Tibial nerve (tissue), 4 donors: ENCODE measurements at places on chromosomes 5 and 9. TPM values are rescaled to one million over a fixed set of nuclear protein-coding genes. Genes with fewer than 3 reads are reported as not detected.
A peak's percentile ranks its signal among the peaks of the same experiment; 100 is the strongest.

GRCh38 chr5:146538432-146538831 is 22.4 kb upstream of the GPR151 start:
- no peak for DNase-seq

IFNA13 gene
- total RNA-seq, result not detected

DNA sequence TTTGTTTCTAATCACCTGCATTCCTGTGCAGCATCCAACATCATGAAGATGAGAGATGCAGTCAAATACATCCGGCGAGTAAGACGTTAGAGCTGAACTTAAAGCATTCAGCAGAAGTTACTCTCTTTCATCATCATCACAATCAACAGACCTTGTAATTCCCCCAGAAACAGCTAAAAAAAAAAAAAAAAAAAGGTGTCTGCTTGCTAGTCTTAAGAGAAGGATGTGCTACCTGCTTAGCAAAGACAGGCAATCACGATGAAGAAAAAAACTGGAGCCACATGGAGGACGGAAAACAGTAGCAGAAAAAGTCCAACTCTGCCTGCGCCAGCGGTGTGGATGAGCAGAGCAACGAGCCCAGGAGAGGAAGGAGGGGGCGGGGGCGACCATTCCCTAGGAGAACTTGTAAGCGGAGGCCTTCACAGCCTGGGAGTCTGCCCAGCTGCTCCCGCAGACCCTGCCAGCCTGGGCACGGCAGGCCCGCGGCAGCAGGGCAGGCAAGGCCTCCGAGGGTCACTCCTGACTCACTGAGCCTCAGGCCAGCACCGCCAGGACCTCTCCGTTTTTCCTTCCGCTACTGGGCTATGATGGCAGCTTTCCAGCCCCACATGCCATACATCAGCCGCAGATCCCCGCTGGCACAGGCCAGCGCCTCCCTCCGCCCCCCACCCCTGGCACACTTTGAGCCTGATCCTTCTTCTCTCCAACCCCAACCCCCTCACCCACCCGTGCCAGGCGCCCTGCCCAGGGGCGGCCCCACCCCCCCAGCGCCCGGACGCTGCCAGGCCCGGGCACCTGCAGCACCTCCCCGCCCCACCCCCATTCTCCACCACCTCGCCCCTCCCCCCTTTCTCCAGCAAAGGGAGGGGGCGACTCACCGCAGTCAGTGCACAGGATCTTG is 1.4 kb downstream of the NRG2 start:
- DNase-seq, result peak; percentile 22

ANKRA2 gene
- 40.4 TPM for total RNA-seq

DNA sequence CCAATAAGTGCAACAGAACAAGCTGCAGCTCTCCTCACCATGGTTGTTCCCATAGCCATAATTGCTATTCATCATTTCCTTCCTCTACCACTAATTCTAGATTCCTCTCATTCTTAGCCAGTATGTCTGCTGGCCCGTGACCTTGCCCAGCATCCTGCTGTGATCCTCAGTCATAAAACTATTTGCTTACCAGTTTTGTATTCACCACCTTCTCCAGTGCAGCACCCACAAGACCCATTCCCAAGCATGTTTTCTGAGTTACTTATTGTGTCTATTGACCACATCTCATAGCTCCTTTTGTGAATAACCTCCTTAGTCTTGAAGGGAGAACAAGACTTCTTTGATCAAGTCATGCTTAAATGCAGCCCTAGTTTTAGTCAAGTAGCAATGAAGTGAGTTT is 488.0 kb upstream of the CTNND2 start:
- no peak for DNase-seq

DNA sequence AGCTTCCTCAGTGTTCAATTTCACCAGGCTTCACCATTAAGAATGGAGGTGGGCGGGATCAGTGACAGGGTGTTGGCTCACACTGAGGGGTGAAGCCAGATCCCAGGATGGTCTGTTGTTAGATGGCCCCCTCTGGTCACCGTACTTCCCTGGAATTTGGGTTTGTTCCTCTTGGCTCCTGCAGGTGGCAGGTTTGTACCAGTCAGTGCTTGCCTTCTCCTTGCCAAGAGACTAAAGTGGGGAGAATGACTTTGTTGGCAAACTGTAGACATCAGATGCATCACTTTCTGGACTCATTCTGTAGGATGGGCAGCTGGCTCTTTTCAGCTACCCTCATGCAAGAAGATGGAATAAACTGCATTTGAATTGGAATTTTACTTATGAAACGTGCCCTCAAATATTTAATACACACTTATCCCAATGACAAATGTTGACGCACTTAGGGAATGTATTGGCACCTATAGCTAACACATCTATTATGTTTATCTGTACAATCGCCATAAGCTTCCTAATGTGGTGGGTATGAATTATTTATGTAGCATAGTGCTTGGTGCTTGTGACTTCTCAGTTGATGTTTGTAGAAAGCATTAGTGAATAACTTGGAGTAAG is 31.4 kb upstream of the ANKRD55 start:
- DNase-seq, result no peak

DNA sequence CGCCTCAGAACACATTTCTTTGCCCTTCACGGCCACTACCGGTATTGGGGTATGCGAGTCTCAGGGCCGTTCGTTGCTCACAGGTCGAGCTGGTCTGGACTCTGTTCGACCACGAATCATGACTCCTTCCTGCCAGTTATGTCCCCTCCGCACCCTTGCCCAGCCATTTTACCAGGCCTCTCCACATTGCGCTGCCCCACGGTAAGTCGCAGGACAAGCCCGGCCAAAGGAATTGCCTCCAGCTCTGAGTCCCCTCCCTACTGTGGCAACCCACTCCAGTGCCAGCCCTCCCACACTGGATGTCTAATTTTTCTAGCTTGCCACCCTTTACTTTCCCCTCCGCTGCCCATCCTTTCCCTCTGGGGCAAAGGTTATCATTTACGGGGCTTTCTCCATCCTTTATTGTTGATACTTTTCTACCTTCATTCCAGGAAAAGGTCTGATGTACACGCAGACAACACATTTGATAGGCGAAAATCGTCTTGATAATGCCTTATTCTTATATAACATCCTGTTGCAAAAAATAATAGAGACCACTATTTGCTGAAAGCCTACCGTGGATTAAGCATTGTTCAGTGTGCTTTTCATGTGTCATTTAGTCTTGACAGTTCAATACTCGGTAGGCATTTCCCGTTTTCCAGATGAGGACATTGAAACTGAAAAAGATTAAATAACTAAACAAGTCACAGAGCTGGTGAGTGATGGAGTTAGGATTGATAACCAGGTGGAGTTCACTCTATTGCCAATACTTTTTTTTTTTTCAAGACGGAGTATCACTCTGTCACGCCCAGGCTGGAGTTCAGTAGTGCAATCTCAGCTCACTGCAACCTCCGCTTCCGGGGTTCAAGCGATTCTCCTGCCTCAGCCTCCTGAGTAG is 958 bp upstream of the HSPA5 start:
- no peak for DNase-seq

DNA sequence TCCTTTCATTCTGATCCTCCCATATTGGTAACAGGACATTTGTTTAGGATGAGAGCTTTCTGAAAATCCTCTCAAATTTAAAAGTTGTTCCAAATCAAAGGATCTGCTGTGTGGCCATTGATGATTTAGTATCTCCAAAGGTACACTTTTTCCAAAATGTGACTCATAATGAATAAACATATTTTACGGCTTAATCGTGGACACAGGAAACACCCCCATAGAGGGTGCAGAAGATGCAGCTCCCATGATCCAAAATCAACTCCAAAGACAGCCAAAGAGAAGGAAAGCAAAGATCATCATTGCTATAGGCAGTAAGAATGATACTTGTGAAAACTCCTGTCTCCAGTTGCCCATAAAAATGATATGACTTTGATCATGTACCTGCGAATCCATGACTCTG is 239.7 kb downstream of the PIK3R1 start:
- no peak for DNase-seq

DNA sequence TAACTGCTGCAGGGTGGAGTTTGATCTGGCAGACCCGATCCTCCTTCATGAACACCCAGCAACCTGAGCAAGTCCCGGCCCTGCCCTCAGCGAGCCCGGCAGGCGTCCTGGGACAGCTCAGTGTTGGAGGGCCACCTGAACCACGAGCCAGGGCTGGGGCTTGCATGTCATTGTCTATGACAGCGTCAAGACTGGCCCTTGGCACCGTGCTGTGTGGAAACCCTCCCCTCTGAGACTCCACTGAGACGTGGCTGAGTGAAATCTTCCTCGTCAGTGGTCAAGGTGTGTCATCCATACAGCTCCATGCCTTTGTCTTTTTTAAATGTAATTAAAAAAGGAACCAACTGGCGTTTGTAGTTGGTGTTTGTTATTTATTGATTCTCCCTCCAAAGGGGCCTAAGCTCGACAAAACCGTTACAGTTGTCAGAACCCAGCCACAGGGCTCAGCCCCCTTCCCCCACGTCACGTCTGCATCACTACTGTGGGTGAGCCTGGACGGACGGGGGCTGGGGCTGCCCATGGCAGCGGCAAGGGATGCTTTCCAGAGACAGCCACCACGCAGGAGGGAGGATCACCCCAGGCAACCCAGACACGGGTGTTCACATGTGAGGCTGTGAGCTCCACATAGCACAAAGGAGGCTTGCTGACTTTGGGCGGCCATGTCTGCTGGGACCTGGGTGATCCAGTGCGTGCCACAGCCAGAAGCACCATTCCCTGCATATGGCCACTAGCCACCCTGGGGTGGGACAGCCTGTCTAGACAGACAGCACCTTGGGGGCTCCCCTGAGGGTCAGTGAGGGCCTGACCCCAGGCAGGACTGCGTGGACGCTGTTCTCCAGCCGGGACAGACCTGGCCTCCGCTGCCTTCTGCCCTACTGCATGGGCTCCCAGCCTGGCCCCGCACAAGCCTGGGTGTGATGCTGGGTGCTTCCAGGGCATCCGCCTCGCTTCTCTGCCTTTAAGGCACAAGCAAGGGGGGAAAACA is 7.3 kb downstream of the UCK1 start:
- no peak for DNase-seq

NRG2 gene
- 3.5 TPM for total RNA-seq

DNA sequence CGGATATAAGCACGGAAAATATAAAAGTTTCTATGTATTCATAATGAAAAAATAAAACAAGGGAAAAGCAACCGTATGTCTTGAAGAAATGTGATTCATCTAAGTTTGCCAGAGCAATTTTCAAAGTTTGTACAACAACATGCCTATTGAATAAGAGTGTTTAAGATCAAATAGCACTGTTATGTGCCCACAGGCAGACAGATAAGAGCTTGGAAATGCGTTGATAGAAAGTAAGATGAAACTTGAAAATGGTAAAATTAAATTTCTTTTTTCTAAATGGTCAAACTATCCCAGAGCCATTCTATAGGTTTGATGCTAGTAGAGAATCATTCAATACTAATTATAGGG is 189.4 kb downstream of the FANCC start:
- DNase-seq, result no peak

DNA sequence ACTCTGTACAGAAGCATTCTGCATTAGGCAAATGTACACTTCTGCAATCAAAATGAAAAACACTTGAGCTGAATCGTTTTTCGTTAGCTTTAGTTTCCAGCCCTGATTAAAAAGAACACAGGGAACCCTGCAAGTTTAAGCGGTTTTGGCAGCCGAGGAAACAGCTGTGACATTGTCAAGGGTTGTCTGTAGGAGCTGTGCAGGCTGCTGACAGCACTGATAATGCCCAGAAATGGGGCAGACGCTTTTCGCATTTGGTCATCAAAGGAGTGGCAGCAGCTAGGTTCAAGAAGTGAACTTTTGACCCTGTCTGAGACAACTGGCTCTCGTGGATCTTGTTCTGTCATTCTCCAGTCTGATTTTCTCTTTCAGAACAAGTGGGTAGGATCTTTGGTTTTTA is 165.6 kb upstream of the CCDC152 start:
- DNase-seq, result no peak

GRCh38 chr9:114291886-114292590 is 30.9 kb upstream of the ORM1 start:
- no peak for DNase-seq

CCNI2 gene
- total RNA-seq, result not detected

GRCh38 chr5:1511048-1511447 is 12.7 kb downstream of the LPCAT1 start:
- DNase-seq, result peak; percentile 5

GRCh38 chr5:41793141-41793770 is 77.0 kb downstream of the OXCT1 start:
- DNase-seq, result no peak

GRCh38 chr5:176415240-176415951 is 943 bp downstream of the CLTB start:
- DNase-seq, result no peak

DNA sequence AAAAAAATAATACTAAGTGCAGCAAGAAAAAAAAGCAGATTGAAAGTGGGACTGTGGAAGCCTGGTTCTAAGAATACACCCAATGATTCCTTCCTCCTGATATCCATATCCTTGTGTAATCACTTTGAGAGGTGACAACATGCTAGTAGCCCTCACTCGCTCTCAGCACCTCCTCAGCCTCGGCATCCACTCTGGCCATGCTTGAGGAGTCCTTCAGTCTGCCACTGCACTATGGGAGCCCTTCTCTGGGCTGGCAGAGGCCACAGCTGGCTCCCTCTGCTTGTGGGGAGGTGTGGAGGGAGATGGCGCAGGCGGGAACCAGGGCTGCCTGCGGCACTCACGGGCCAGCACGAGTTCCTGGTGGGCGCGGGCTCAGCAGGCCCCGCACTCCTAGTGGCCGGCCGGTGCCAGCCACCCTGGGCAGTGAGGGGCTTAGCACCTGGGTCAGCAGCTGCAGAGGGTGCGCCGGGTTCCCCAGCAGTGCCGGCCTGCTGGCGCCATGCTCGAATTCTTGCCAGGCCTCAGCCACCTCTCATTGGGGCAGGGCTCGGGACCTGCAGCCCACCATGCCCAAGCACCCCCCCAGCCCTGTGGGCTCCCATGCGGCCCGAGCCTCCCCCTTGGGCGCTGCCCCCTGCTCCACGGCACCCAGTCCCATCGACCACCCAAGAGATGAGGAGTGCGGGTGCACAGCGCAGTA is 24.5 kb upstream of the SELENOP start:
- no peak for DNase-seq

OR1Q1 gene
- total RNA-seq, result 1.8 TPM

- no peak for DNase-seq
Observed at GRCh38 chr5:143968071-143968878, 156.3 kb downstream of the HMHB1 start.

DNA sequence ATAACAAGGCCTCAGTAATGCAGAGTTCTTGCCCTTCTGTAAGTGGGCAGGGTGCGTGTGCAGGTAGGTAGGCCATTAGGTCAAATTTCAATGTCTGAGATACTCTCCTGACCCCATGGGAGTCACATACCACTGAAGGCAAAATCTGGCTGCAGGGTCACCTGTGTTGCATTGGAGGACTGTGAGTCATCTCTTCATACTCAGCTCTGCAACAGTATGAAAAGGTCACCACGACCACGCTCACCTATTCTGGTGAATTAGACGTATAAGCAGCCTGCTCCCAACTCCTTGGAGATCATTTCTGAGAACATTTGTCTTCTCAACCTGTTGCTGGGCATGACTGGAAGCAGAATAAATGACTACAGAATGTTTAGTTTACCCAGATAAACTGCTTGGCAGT is 599.8 kb downstream of the PDE4D start:
- DNase-seq, result no peak

SRP19 gene
- total RNA-seq, result 49.0 TPM

DNA sequence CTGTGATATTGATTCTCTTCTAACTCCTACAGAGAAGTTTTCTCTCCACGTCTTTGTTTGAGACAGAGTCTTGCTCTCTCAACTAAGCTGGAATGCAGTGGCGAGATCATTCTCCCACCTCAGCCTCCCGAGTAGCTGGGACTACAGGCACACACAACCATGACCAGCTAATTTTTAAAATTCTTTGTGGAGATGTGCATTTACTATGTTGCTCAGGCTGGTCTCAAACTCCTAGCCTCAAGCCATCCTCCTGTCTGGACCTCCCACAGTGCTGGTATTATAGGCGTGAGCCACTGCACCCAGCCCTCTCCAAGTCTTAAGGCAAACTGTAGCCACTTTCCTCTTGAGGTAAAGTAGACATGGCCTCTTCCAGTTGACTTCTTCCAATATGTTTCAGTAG is 72.2 kb downstream of the SNX18 start:
- no peak for DNase-seq

CNTLN gene
- total RNA-seq, result 38.1 TPM
